ENCODE measurements at places on chromosomes 12 and 14.
A peak's percentile ranks its signal among the peaks of the same experiment; 100 is the strongest.

GRCh38 chr14:60363275-60363674 lies 114.3 kb downstream of the PPM1A start:
- no peak for DNase-seq

- peak; percentile 59 for DNase-seq
These were observed 835 bp downstream of the MYL6 start for GRCh38 chr12:56158926-56159461.

- DNase-seq, result no peak
These were observed 309.2 kb downstream of the FOXG1 start for GRCh38 chr14:29075761-29076160.

DNA sequence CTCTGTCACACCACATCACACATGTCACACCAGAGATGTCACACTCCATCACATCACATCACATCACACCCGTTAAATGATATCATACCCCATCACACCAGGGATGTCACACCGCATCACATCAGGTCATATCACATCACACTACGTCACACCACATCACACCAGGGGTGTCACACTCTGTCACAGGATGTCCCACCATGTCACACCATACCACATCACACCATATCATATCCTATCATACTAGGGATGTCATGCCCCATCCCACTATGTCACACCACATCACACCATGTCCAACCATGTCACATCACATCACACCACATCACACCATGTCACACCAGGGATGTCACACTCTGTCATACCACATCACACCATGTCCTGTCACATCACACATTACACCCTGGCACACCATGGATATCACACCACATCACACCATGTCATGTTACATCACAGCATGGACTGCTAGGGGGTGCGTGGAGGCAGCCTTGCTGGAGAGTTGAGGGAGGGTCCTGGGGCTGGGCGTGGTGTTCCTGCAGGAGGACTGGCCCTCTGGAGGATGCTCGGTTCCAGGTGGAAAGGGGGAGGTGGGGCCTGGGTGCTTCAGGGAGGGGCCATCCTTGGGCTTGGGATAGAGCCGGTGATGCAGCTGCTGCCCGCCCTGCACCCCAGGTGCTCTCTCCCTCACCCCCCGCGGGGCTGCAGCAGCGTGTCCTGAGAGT lies 134.6 kb downstream of the TMEM121 start:
- no peak for DNase-seq

Data from GM12865 (cell line).